HFFc6 (cell line): ENCODE measurements at places on chromosomes 4 and X.

- DNase-seq: no peak
Measured at GRCh38 chr4:126856906-126857305, 775.9 kb upstream of the INTU start.

- DNase-seq: no peak
Measured at GRCh38 chr4:77877167-77877566, 14.5 kb downstream of the MRPL1 start.

GRCh38 chrX:46864606-46865005 lies 27.8 kb downstream of the RP2 start:
- no peak for DNase-seq

DNA sequence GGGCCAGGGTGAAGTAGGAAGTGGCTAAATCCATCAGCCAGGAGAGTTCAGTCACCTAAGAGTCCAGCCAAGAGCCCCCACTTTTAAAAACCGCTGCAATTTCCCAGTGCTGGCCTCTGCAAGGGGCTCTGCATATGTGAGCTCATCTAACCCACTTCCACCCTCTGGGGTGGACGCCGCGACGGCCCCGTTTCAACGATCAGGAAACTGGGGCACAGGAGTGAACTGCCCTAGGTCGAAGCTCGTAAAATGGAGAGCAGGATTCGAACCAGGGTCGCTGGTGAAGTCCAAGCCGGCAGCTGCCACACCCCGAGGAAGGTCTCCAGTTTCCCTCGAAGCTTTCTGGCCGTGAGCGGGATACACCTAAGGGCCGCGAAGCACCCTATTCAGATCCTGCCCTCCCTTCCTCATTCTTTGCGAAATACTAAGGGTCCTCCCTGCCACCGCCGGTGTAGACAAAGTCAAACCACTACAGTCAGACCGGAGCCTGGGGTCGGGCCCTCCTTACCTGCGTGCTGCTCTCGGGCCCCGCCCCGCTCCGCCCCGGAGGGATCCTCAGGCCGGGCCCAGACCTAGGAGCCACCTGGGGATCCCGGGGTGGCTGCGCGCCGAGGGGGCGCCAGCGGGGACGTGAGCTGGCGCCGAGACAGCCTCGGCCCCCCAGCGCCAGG lies 446 bp downstream of the EVC2 start:
- DNase-seq: no peak

- DNase-seq: no peak
Measured at GRCh38 chr4:140185412-140186081, 31.6 kb upstream of the MAML3 start.

DNA sequence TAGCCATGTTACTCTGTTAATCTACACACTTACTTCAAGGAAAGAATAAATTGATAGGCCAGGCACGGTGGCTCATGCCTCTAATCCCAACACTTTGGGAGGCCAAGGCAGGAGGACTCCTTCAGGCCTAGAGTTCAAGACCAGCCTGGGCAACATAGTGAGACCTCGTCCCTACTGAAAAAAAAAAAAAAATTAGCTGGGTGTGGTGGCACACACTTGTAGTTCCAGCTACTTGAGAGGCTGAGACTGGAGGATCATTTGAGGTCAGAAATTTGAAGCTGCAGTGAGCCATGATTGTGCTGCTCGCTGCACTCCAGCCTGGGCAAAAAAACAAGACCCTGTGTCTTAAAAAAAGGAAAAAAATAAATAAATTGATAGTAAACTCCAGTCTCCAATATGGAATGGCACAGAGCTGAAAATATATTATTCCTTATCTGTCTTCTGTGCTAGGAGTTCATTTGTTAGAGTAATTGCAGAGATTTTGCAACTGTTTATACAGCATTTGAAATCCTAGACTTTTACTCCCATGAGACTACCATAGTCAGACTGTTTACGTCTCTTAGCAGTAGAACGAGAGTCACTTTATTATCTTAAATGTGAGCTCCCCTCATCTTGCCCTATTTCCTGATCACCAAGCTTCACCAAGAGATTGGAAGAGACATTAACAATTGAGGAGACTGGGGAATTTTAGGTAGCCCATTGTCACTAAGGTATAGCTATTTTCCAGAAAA lies 18.8 kb upstream of the TMEM131L start:
- DNase-seq: no peak

GRCh38 chrX:22950269-22951266 lies 49.2 kb upstream of the DDX53 start:
- DNase-seq: peak; percentile 88

DNA sequence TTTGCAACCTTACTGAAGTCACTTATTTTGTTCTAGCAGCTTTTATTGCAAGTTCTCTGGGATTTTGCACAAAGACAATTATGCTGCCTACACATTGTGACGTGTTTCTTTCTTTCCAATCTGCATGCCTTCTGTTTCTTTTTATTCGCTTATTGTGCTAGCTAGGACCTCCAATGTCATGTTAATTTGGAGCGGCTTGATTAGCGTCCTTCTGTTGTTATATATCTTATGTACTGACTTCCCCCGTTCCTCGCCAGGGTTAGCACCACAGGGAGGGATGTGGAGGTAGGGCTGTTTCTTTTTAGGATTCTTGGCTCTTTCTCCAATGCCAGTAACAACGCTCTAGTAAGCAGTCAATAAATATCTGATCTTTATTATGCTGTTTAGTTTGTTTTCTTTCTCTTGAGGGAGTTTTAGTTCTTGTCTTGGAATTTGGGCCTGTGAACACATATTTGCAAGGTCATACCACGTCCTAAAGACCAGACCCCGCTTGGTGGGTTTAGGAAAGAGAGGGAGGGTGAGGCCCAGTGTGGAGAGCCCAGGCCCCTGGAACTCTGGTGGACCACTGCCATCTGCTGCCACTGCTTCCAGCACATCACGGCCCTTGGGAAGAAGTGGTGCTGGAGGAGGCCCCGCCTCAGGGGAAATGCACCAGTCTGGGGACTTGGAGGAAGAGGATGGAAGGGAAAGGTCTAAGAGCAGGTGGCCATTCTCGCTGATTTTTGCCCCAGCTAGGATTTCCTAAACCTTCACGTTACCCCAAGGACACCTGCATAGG lies 129.1 kb downstream of the TRIML1 start:
- DNase-seq: no peak

- no peak for DNase-seq
Measured at GRCh38 chr4:52172166-52172565, 121.1 kb downstream of the SPATA18 start.

- no peak for DNase-seq
Measured at GRCh38 chr4:143356493-143356892, 19.8 kb downstream of the GAB1 start.

- DNase-seq: no peak
Measured at GRCh38 chrX:102491766-102492165, 20.2 kb upstream of the TCP11X2 start.

DNA sequence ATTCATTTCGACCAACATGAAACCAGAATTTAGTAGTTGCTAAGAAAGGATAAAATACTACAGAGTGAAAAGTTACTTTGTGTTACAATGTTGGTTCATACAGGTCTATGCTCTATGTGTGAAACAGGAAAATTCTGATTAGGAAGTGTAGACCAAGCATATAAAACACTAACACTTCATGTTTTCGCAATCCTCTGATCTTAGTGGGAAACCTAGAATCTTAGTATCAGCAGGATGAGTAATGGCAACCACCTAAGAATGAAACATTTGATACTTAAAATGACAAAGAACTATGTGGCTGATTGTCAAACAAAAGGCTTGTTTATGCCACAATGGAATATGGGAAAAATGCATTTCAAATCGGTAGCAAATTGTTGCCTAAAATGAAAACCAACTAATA lies 116.1 kb downstream of the AMMECR1 start:
- no peak for DNase-seq

GRCh38 chr4:149426461-149426860 lies 389.2 kb downstream of the IQCM start:
- DNase-seq: no peak

- DNase-seq: no peak
Measured at GRCh38 chr4:39295784-39296183, 70.4 kb downstream of the RFC1 start.

DNA sequence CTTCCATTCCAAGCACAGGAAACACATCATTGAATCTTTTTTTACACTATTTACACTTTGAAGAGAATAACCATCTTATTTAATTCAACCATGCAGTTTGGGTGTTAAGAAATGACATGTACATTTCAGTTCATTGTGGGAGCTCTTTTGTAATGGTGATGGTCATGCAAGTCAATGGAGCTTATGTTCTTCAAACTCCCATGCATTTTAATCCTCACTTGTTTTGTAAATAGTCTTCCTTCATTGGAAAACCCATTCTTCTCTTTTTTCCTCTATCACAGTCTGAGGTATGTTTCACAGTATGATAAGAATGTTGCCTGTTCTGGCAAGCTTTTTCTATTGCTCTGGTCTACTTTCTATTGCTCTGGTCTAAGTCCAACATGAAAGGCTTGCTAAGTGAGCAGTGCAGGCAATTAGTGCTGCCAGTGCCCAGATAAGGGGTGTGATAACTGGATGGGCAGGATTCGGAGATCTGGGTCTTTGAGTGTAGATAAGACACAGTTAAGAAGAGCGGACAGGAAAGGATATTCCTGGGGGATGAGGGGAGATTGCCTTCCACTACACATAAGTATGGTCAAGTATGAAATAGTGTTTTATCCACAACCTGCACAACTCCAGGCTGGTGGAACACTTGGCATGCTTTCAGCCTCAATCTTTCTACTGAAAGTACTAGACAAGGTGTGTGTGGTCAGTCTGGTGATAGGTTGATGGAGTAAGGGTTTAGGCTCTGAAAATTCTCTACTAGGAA lies 17.1 kb downstream of the AFP start:
- no peak for DNase-seq

GRCh38 chrX:81957900-81958545 lies 756.1 kb downstream of the SH3BGRL start:
- DNase-seq: no peak

DNA sequence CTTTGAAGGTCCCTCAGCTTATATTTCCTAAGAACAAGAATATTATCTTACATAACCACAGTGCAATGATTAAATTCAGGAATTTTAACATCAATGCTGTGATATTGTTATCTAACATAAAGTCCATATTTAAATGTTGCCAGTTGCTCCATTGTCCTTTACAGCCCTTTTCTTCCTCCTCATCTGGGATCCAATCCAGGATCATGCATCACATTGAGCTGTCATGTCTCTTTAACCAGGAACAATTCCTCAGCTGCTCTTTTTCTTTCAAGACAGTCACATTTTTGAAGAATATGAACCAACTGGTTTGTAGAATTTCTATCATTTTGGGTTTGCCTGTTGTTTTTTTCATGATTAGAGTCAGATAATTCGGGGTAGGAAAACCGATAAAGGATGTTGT lies 12.0 kb downstream of the TMSB4X start:
- no peak for DNase-seq

GRCh38 chrX:85882601-85883000 lies 164.8 kb downstream of the CHM start:
- DNase-seq: no peak

- no peak for DNase-seq
Measured at GRCh38 chr4:67535280-67535840, 9.9 kb downstream of the CENPC start.

DNA sequence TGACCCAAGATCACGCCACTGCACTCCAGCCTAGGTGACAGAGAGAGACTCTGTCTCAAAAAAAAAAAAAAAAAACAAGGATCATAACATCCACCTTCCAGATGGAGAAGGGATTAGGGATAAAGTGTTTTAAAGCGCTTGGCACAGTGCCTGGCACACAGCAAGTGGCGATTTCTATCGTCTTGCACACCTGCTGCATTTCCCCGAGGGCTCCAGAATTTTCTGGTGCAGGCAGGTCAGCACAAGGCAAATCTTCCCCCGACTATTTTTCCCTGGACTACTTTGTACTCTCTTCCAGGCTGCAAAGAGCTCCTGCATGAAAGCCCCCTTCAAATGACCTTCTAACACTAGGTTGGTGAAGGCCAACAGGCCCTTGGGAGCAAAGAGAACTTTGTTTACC lies 57.3 kb downstream of the APBB2 start:
- no peak for DNase-seq

DNA sequence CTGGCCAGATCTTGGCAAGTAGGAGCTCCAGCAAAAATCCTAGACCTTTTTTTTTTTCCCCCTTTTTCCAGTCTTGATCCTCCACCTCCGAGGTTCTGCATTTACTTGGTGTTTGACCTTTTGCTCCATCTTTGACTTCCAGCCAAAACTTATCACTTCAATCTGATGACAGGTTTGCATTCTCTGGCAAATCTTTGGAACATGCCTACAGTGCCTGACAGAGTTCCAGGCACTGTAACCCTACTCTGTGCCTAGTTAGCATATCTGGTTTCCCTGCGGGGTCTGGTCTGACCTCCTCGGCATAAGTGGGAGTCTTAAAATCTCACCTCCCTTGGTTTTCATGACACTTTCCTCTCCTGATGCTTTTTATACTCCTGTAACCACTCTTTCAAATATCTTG lies 39.4 kb upstream of the NR3C2 start:
- no peak for DNase-seq

DNA sequence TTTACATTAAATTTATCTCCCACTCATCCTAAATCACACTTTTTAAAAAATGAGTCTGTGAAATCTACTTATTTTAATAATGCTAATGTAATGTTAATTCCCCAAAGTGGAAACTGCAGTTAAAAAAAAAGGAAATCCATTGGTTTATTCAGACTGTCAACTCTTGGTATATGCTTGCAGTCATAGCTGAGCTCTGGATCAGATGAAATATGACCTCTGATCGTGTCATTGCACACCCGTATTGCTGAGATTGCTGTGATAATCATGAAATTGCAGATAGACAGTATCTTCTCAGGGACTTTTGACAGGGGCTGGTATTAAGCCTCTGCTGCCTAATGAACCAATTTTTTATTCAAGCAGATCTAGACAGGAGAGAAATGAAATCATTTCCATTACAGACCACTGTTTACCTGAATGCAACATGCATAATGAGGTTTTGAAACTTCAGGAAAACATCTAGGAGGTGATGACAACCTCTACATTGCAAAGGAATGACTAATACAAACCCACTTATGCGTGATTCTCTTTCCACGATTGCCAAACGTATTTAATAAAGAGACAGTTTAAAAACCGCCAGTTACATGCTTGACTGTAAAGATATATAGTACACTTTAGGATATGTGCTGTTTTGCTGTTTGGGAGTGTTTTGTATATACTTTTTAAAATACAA lies 138.3 kb upstream of the PUDP start:
- DNase-seq: no peak

GRCh38 chrX:139025816-139026215 lies 314.3 kb upstream of the FGF13 start:
- DNase-seq: no peak

DNA sequence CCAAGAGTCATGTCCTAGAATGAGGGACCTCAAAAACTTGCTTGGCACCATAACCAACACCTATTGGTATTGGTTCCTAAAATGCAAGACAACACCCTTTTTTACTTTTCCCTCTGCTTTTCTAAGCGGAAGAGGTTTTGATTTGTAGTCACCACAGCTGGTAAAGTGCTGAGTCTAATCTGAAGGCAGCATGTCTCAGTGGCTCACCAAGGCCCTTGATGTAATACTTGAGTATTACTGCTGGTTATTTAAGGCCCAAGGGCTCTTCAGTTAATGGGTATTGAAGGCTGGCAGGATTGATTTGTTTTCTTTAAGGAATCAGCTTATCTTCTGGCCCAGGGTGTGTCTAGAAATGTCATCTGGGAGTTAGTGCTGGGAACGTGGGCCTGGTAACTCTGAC lies 735.1 kb downstream of the GLUD2 start:
- no peak for DNase-seq
